ENCODE measurements at places on chromosomes 1 and 21. TPM values are rescaled to one million over a fixed set of nuclear protein-coding genes. Genes with fewer than 3 reads are reported as not detected.

DNA sequence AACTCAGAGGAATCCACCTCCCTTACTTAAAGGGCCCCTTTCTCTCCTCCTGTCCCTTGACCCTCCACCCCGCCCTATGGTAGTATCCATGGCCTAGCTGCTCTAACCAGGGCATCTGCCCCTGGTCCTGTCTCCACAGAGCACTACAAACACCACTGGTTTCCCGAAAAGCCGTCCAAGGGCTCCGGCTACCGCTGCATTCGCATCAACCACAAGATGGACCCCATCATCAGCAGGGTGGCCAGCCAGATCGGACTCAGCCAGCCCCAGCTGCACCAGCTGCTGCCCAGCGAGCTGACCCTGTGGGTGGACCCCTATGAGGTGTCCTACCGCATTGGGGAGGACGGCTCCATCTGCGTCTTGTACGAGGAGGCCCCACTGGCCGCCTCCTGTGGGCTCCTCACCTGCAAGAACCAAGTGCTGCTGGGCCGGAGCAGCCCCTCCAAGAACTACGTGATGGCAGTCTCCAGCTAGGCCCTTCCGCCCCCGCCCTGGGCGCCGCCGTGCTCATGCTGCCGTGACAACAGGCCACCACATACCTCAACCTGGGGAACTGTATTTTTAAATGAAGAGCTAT, 1.7 kb downstream of the BTG2 start:
- DNase-seq, result peak; percentile 50

DNA sequence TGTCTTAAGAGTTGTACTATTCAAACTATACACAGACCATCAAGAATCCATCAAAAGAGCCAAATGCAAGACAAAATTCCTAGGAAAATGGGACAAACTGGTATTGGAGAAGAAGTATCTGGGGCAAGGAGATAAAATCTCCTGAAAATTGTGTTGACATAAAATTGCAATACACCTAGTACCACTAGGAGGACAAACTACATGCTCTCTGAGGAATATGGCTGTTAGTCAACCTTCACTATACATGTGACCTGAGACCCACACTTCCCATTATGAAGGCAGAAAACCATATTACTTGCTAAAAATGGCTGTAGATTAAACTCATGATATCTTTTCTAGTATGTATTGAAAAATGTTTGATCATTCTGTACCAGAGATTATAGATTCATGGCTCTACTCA, 30.0 kb downstream of the IRF2BP2 start:
- no peak for DNase-seq

The SHC1 gene
- total RNA-seq, result 73.7 TPM

The ACTN2 gene
- not detected for total RNA-seq

The FASLG gene
- total RNA-seq, result 0.40 TPM

DNA sequence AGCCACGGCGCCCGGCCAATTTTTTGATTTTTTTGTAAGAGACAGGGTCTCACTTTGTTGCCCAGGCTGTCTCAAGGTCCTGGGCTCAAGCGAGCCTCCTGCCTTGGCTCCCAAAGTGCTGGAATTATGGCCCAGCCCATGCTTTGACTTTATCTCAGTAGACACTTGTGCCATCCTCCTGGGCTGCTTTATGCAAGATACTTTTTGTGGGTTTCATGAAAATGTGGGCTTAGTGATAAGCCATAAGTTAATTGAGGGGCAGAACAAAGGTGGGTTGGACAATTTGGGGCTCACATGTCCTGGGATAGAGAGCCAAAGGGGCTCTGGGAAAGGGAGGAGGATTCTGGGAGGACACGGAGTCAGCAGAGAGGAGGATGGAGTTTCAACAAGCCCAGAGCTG, 22.0 kb downstream of the ALPL start:
- no peak for DNase-seq

The AMY1B gene
- total RNA-seq, result not detected

GRCh38 chr1:230753191-230753585, 6.0 kb downstream of the CAPN9 start:
- DNase-seq, result no peak

DNA sequence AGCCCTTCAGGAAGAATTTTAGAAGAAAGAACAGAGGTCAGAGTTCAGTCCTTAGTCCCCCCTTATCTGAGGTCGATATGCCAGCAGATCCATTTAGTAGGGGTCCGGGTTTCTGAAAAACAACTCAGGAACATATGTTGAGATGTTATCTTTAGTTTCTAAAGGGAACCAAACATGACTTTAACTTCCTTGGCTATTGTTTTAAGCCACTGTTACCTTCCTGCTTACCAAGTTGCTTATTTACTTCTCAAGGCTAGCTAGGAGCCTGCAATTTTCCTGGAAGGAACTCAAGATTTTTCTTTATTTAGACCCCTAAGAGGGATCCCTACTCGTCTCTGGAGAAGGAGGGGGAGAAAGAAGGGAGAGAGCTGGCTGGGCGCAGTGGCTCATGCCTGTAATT, 54.3 kb downstream of the KCNC4 start:
- no peak for DNase-seq

The ARHGEF19 gene
- total RNA-seq, result 9.6 TPM
